ENCODE measurements at places on chromosomes 13 and 19.

GRCh38 chr19:6551607-6552450, 21.0 kb downstream of the TNFSF9 start:
- no peak overlapping the region for H3K27ac ChIP-seq
- no peaks in the 10 kb centered on the region for H3K4me1 ChIP-seq
- DNase-seq, result no peak
- peaks cover 5% of the 10 kb centered on the region for H3K27me3 ChIP-seq

DNA sequence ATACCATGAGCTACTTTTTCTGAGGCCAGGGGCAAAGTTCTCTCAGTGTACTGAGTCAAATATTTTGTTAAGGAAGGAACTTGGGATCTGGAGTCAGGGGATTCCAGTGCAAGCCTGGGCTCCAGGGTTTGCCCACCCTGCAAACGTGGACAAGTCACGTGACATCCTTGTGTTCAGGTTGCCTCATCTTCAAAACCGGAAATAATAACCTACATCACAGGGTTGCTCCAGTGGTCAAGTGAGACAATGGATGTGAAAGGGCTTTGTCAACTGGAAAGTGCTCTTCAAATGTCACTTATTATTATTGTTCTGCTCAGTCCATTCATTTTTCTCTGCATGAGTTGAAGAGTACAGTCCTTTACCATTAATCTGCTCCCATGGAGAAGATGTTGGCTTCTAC, 414.9 kb downstream of the COG6 start:
- H3K27ac ChIP-seq, result no peak overlapping the region
- H3K27me3 ChIP-seq, result no peaks in the 10 kb centered on the region
- no peaks in the 10 kb centered on the region for H3K36me3 ChIP-seq
- peaks cover 5% of the 10 kb centered on the region for H3K4me1 ChIP-seq
- DNase-seq, result no peak

DNA sequence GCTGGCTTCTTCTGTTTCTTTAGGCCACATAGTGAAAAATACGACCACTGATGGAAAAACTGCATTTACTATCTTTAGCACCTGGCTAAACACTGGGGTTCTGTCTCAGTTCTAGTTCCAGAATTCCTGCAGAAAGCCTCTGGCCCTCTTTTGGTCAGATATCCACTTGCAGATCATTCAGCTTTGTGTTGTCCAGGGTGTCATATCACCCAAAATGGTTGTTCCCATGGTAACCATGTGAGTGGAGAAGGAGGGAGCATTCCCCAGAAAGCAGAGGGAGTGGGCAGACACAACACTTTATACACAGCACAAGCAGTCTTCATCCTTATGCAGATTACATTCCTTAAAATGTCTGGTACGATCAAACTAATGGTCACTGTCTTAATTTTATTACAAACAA, 73.5 kb downstream of the CAB39L start:
- H3K36me3 ChIP-seq, result no peaks in the 10 kb centered on the region
- H3K27ac ChIP-seq, result no peak overlapping the region
- peaks cover 67% of the 10 kb centered on the region for H3K4me1 ChIP-seq
- no peaks in the 10 kb centered on the region for H3K27me3 ChIP-seq
- DNase-seq, result no peak

GRCh38 chr19:34688592-34688991, 11.1 kb downstream of the ZNF302 start:
- H3K4me1 ChIP-seq, result no peaks in the 10 kb centered on the region
- H3K4me3 ChIP-seq, result no peak overlapping the region
- H3K27me3 ChIP-seq, result no peaks in the 10 kb centered on the region
- peaks cover 23% of the 10 kb centered on the region for H3K36me3 ChIP-seq
- no peak overlapping the region for H3K27ac ChIP-seq
- no peak for DNase-seq

DNA sequence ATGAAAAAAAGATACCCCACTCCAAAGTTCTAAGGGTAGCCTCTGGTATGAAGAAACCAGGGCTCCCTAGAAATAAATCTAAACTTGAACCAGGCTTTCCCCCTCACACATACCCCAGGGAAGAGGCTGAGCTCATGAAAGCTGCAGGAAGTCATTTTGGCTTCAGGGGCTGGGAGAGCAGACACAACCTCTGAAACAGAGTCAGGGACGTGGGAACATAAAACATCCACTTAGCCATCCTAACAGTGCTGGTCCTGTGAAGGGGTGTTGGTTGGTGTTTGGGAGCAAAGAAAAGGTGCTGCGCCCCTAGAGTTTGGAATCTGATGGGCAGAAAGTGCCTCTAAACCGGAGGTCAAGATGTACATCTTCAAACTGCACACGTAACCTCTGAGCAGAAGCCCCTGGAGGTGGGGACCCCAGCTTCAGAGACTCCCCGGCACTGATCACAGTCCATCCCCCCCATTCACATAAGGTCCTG, 15.8 kb downstream of the RAB3D start:
- no peak for DNase-seq
- peaks cover 29% of the 10 kb centered on the region for H3K4me1 ChIP-seq
- H3K36me3 ChIP-seq, result no peaks in the 10 kb centered on the region
- H3K27ac ChIP-seq, result peak overlapping the region; percentile 81

GRCh38 chr13:106121173-106121754, 414.2 kb downstream of the EFNB2 start:
- no peak for DNase-seq
- no peak overlapping the region for H3K27ac ChIP-seq
- no peaks in the 10 kb centered on the region for H3K36me3 ChIP-seq

DNA sequence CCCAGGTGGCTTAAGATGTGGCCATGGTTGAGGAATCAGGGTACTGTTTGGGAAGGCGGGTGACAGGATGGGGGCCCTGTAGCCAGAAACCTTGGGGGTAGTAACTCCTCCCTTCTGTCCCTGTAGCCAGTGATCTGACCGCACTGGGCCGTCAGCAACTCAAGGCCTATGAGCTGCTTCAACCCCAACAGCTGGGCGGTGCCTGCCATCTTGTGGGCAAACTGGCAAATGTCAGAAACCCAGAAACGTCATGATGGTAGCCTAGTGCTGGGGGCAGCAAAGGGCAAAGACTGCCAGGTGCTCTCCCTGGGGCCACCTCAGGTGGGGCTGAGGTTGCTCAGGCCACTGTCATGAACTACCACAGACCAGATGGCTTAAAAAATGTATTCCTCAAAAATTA, 3.5 kb downstream of the COPE start:
- no peaks in the 10 kb centered on the region for H3K27me3 ChIP-seq
- peaks cover 11% of the 10 kb centered on the region for H3K36me3 ChIP-seq
- DNase-seq, result no peak
- no peak overlapping the region for H3K4me3 ChIP-seq
- peak overlapping the region; percentile 41 for H3K27ac ChIP-seq

GRCh38 chr13:38804536-38804935, 117.7 kb downstream of the FREM2 start:
- DNase-seq, result no peak
- no peaks in the 10 kb centered on the region for H3K4me1 ChIP-seq
- no peak overlapping the region for H3K4me3 ChIP-seq
- H3K27ac ChIP-seq, result no peak overlapping the region
- no peaks in the 10 kb centered on the region for H3K27me3 ChIP-seq

- no peak overlapping the region for H3K4me3 ChIP-seq
- peaks cover 28% of the 10 kb centered on the region for H3K4me1 ChIP-seq
- DNase-seq, result no peak
- no peaks in the 10 kb centered on the region for H3K27me3 ChIP-seq
- H3K36me3 ChIP-seq, result peaks cover 1% of the 10 kb centered on the region
- H3K27ac ChIP-seq, result peak overlapping the region; percentile 65
Measured at GRCh38 chr13:74443631-74444030, 309.4 kb upstream of the KLF12 start.
